Regular cardiac myocyte (primary cell): ENCODE measurements at places on chromosomes 3 and 15. TPM values are rescaled to one million over a fixed set of nuclear protein-coding genes. Genes with fewer than 3 reads are reported as not detected.

The ADGRG7 gene
- not detected in 2 replicates for total RNA-seq

The TASOR gene
- total RNA-seq: 76.3 and 84.3 TPM in 2 replicates

The TMEM212 gene
- not detected in 2 replicates for total RNA-seq

The RETNLB gene
- not detected in 2 replicates for total RNA-seq

The CASR gene
- total RNA-seq: under 0.01 TPM in 1 of 2 replicates, not detected in the other

The PPP1R14D gene
- total RNA-seq: not detected in 2 replicates

The SMCO1 gene
- 0.19 and 0.28 TPM in 2 replicates for total RNA-seq

The IQCF5 gene
- total RNA-seq: not detected in 2 replicates
